PC-9 (cell line): ENCODE measurements at places on chromosomes 6 and 20.

- DNase-seq, result no peak
Measured at GRCh38 chr6:105994118-105994590, 92.0 kb upstream of the PRDM1 start.

GRCh38 chr6:133938533-133938932, 14.5 kb upstream of the TBPL1 start:
- no peak for DNase-seq

- no peak for DNase-seq
Measured at GRCh38 chr6:11248974-11249761, 16.7 kb upstream of the NEDD9 start.

- DNase-seq, result no peak
Measured at GRCh38 chr6:143515766-143516355, 4.3 kb upstream of the FUCA2 start.

- no peak for DNase-seq
Measured at GRCh38 chr6:142760152-142760551, 184.8 kb downstream of the HIVEP2 start.

GRCh38 chr6:139243536-139243935, 48.3 kb downstream of the TXLNB start:
- no peak for DNase-seq

DNA sequence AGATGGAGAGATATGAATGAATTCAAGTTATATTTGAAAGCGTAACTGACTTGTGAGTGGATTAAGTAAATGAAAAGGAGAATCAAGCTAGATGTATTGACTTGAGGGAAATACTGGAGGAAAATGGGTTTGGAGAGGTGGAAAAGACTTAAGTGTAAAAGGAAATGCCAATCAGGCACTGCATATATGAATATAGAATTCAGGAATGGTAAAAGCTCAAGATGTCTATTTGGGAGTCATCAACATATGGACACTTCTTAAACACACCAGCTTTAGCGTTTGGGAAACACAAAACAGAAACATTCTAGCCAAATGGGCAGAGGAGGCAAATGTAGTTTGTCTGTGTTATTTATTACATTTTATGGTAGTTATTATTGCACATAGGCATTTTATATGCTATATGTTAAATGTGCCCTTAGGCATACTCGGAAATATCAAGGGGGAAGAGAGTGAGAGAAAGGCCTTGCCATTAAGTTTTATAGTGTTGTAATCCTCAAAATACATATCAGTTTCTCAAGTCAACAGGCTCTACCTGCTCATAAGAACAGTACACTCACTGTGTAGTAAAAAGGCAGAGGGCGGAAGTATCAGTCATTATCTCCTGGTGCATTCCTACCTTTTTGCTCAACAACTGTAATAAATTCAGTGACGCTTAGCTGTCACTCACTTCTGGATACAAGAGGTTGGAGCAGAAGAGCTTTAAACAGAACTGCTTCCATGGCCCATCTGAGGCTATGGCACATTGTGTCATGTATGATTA, 33.7 kb upstream of the ME1 start:
- peak; percentile 57 for DNase-seq

DNA sequence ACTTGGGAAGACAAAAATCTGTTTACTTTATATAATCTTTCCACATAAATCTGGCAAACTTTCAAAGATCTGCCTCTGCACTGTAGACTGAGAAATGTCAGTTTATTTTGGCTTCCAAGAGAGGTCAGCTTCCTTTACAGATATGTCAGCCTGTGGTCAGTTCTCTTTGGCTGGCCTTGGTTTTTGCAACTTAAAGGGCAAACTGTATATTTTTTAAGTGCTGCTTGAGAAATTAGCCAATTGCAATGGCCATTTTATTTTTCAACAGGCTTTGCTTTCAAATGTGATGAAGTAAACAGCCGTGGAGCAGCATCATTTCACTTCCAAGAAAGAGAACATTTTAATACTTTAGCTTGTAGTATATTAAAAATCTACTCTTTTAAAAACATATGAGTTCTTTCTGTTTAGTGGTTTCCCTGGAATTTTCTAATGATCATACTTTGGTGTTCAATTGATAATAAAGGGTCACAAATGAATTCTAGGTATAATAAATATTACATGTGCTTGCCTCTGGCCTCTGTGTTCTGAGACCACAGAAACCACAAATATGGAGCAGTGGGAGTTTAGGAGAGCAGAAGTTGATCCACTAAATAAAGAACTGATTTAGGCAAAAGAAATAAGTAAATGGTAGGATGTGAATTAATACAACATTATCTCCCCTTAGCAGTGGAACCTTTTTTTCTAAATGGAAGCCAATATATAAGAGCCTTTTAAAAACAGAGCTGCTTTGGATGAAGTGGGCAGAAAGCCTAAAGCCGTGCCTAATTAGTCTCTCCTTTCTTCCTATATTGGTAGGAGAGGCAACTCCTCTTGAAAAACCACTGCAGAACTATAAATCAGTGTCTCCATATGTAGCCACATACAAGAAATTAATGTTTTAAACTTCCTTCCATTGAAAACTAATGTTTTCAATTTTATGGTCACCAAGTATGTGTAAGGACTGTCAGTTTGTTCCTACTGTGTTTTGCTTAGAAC, 16.2 kb downstream of the ADGRB3 start:
- DNase-seq, result no peak
